Tongue (tissue), 3 donors: ENCODE measurements at places on chromosomes 12 and 14. TPM values are rescaled to one million over a fixed set of nuclear protein-coding genes. Genes with fewer than 3 reads are reported as not detected.

GRCh38 chr14:39016733-39017095 is 86.3 kb downstream of the SEC23A start:
- no peak for DNase-seq

DNA sequence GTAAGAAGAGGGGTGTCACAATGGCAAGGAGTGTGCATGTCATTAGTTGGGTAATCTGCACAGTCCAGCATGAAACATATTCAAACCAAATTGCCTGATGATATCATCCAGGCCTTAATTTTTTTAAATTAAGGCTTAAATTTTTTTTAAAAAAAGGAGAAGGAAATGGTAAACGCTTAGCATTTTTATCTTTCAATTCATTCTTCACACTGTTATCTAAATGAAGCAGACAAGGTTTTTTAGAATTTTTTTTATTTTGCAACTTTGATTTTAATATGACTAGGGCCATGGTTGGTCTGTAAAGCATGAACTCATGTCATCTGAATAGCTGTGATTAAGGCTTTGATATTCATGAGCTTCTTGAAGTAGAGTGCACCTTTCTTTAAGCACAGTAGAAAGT is 362.5 kb downstream of the SYT1 start:
- no peak for DNase-seq

Gene HCFC2
- total RNA-seq, result 60.9 TPM

DNA sequence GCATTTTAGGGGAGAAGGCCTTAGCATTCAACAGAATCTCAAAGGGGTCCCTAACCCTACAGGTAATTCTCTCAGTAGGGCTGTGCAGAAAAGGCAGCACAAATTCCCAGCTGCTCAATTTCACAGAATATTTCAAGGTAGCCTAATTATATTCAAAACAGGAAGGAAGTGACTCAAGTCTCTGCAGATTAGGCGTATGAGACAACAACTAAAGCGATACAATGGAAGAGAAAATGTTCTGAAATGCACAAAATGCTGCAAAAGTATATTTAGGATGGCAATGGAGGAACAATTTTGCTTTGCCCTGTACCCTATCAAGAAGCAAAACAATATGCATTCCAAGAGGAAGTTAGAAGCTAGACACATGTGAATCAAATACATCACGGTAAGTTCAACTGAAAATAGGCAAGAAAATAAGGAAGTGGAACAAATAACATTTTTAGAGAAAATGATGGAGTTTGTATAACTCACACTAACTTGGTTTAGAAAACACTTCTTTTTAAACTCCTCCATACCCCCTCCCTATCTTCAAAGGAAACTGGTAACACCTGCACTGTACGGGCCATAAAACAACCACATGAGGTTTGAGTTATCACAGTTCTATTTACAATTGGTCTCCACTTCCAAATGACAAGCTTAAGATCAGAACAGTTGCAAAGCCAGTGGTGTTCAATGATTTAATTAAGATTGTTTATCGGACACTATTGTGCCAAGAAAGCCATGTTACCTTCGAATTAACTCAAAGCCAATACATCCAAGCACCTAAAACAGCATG is 1.6 kb downstream of the GIT2 start:
- no peak for DNase-seq

DNA sequence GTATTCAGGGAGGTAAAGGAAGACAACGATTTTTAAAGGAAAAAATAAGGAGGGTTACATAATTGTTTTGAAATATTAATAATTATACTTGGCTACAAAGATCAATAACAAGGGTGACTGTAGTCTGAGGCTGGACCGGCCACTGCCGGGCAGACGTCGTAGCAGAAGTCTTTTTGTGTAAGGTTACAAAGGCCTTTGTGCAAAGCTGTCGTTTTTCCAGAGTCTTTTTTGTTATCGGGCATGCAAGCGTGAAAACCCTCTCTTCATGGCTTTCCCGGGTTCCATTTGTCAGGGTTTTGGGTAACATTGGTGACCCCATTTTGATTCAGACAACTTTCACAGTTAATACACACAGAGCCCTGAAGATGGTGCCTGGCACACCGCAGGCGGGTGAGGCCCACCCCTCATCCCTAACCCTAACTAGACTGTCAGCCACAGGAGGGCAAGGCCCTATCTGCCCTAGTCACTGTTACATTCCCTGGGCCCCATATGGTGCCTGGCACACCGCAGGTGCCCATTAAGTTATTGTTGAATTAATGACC is 31.3 kb downstream of the RILPL1 start:
- no peak for DNase-seq

GRCh38 chr14:22227084-22227483 is 361.9 kb downstream of the DAD1 start:
- no peak for DNase-seq

DNA sequence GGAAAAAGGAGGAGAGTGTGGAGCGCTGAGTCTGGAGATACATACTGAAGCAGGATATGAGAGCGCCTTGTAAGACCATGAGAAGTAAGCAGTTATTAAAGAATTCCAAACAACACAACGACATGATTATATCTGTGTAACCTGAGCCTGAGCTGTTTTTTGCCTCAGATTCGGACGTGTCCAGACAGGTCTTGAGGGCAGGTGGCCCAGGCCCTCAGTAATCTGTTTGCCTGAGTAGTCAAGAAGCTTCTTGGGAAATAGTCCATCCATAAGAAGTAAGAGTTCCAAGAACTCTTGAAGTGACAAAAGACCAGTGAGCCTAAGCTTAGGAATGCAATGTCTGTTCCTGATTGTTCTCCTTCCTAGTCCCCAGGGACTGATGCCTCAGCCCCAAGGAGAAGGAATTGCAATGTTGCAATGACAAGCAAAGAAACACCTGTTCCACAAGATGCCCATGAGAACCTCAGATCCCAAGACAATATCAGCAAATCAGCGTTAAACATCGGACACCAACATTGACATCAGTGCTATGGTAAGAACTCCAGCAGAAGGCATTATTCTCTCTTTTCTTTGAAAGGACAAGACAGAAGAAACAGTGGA is 34.7 kb upstream of the ADAMTS20 start:
- DNase-seq, result no peak

DNA sequence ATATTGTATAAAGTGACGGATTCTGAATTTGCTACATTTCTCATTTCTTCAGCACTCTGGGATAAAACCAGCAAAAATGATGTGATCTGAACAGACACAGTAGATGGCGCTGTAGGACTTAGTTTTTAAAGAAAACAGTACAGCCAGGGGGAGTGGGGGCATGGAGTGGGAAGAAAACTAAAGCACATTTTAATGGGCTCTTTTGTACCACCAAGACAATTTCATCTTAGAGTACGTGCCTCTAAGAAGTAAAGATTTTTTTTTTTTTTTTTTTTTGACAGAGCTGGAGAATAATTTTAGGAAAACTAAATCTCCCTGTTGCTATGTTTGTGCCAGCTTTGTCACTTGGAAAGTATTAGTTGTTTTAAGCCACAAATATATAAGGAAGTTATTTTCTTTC is 124.4 kb downstream of the RAD51B start:
- peak; percentile 97 for DNase-seq

DNA sequence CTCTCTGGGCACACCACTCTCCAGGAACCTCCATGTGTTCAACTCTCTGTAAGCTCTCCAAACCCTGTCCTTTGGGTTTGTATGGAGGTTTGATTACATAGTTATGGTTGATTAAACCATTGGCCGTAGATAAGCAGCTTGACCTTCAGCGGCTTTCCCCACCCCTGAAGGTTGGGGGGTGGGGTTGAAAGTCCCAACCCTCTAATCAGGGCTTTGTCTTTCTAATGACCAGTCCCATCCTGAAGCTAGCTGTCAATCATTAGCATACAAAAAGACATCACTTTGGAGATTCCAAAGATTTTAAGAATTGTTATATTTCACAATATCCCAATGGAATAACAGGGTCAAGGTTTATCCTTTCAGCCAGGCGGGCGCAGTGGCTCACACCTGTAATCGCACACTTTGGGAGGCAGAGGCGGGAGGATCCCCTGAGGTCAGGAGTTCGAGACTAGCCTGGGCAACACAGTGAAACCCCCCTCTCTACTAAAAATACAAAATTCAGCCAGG is 8.4 kb downstream of the FAM186A start:
- no peak for DNase-seq

Gene KRT73
- total RNA-seq, result not detected

- DNase-seq, result no peak
Observed at GRCh38 chr12:109731806-109732205, 18.2 kb downstream of the FAM222A start.

- DNase-seq, result no peak
Observed at GRCh38 chr14:58866391-58866790, 228.6 kb downstream of the DACT1 start.

GRCh38 chr14:104642540-104642868 is 37.9 kb upstream of the TMEM179 start:
- no peak for DNase-seq

Gene NKX2-1
- total RNA-seq, result not detected

Gene TOGARAM1
- 72.6 TPM for total RNA-seq

- DNase-seq, result no peak
Observed at GRCh38 chr14:76651410-76652055, 109.7 kb upstream of the VASH1 start.

DNA sequence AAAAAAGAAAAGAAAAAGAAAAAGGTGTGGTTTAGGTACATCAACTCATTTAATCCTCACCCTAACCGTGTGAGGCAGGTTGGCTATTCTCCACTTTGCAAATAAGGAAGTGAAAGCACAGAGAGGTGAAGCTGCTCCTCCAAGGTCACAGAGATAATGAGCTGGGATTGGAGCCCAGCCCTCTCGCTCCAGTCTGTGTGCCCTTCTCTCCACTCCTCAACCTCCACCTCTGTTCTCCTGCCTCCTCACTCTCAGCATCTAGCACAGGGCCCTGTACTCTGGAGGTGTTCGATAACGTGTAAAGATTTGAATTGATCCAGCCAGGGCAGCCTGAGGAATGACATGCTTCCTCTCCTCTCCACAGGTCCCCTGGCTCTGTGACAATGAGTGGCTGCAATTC is 502.3 kb downstream of the TMEM132D start:
- DNase-seq, result no peak

GRCh38 chr14:30211326-30211725 is 283.7 kb upstream of the PRKD1 start:
- DNase-seq, result no peak

Gene DHH
- 9.0 TPM for total RNA-seq

DNA sequence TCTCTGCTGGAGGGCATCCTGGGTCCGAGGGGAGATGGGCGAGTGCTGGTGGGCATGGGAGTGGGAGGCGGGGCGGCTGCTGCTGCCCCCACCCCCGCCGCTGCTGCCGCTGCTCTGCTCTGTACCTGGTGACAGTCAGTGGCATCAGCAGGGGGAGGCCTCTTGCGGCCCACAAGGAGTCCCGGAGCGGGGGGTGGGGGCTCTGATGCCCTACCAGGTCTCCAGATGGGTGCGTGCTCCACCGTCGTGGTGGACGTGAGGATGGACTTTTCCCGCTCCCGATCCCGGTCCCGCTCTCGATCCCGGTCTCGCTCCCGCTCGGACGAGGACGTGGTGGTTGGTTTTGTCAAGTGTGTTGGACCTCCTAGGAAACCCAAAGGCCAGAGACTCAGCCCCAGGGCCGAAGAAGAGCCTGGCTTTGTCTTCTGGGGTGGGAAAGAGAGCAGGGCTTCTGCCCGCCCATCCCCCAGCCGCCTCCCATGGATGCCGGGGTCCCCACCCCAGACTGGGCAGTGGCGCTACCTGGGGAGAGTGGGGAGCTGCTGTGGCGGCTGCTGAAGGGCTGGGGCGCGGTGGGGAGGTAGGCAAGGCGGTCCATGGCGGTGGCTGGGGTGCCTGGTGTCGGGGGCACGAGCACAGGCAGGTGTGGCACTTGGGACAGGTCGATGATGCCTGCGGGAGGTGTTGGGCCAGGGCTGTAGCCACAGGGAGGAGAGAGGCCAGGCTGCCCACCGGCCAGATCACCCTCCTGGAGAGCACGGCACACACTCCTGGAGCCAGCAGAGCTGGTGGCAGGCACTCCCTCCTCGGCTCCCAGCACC is 45.4 kb downstream of the RFLNA start:
- no peak for DNase-seq
